ENCODE measurements at places on chromosomes 5 and 9. TPM values are rescaled to one million over a fixed set of nuclear protein-coding genes. Genes with fewer than 3 reads are reported as not detected.

FYB1 gene
- not detected for polyA plus RNA-seq

PFN3 gene
- polyA plus RNA-seq = not detected

NPR3 gene
- 23.2 TPM for polyA plus RNA-seq

SIMC1 gene
- 11.7 TPM for polyA plus RNA-seq

ARID3C gene
- not detected for polyA plus RNA-seq

FBXL7 gene
- 11.2 TPM for polyA plus RNA-seq

GRCh38 chr9:120895951-120896350, 19.0 kb upstream of the PHF19 start:
- DNase-seq = no peak

DNA sequence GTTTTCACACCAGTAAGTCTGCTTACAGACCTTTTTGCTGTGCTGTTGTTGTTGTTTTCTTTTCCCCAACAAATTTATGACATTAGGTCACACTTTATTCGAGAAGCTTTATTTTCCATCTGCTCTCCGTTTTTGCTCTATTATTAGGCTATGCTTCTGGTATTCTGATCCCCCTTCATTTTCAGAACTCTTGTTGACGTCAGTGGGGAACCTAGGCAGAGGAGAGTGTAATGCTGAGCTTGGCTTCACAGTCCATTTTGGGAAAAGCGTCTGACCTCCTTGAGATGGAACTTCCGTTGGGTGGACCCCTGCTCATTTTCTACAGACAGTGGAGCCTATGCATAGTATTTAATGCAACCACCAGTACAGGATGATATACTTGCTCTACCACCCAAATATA, 387.9 kb upstream of the MEF2C start:
- no peak for DNase-seq

GRCh38 chr5:124030043-124030491, 518.1 kb downstream of the CSNK1G3 start:
- DNase-seq = no peak

Data from IMR-90 (cell line).